Activated CD8-positive, alpha-beta T cell treated with anti-CD3 and anti-CD28 coated beads, Interleukin-2, amount 10 ng/mL, durations not matched to agents 7 days and 5 days (primary cell): ENCODE measurements at places on chromosomes 6 and 20.

GRCh38 chr6:49918787-49919186, 45.2 kb downstream of the DEFB114 start:
- DNase-seq, result no peak

DNA sequence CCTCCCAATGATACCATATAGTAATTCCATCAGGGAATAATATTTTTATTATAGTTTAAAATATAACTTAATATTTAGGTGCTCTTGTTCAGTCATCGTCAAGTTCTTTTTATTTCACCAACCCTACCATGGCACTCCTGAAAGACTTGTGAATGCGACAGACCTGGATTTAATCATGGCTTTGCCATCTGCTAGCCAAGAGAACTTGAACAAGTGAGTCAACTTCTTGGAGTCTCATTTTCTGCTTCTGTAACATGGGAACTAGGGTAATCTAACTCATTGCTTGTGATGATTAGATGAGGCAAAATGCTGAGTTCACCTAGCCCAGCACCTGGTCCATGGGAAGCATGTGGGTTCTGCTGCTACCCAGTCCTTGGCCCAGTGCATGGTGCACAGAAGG, 62.9 kb downstream of the ESR1 start:
- DNase-seq, result no peak

GRCh38 chr6:45650524-45651135, 272.9 kb upstream of the SUPT3H start:
- DNase-seq, result no peak

- no peak for DNase-seq
These were observed 181.7 kb downstream of the GRM1 start for GRCh38 chr6:146210406-146211083.

GRCh38 chr6:13718123-13718458, 6.5 kb upstream of the RANBP9 start:
- no peak for DNase-seq

DNA sequence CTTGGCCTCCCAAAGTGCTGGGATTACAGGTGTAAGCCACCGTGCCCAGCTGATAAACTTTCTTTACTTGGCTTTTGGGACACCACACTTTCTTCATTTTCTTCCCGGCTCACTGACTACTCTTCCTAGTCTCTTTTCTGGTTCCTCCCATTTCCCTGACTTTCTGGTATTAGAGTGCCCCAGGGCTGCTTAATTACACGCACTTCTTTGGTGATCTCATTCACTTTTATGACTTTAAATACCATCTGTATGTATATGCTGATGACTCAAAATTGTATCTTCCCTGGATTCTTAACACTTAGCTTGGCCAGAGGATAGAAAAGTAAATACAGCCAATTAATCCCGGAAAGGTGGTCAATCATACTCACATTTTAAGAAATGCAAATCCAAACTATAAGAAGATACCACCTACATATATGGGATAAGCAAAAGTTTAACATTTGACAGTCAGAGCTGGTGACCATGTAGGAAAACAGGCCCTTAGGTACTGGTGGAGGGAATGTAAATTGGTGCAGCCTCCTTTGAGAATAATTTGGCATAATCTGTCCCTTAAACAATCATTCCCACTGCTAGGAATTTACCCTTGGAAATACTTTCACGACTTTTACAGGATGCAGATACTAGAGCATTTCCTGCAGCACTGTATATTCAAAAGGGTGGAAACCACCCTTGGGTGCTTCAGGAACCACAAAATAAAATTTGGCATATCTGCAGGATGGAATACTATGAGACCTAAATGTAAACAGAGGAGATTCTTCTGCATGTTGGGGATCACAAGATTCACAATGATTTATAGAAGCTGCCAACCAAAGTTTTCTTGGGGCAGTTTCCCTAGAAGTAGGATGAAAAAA, 9.4 kb upstream of the NANP start:
- no peak for DNase-seq

DNA sequence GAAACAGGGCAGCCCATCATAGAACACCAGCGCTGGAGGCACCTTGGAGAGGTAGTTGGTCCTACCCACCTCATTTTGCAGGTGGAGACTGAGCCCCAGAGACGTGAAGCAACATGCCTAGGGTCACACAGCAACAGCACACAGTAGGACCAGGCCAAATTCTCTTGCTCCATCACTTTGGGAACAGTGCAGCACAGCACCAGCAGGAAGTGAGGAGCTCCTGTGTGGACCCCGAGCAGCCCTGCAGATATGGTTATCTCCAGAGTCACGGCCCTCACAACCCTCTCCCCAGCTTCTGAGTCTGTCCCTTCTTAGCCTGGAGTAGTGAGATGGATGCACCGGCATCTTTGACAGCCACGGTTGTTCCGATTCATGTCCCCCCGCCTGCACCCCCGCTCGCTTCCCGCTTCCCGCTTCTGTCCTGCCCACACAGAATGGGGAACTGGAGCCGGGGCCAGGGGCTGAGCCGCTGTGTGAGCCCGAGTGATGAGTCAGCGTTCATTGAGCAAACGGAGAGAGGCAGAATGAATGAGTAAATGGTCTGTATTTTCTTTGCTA, 72.6 kb upstream of the DUSP22 start:
- no peak for DNase-seq

DNA sequence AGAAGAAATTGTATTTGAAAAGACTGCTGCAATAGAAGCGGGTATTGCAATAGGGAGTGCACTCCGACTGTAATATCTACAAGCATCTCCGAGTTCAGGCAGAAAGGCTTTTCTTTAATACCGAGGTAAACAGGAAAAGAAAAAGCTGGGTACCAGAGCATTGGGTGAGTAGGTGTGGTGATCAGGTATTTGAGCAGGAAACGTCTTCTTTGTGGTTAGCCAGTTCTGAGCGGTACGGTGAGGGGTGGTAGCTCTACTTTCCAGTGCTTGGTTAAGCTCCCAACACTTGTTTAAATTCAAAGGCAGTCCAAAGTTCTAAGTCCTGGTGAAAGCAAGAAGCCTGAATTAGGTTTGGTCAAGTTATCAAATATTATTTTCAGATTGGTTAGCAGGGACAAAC, 404.1 kb downstream of the LMBRD1 start:
- DNase-seq, result no peak
